ENCODE measurements at places on chromosomes 11 and 22. TPM values are rescaled to one million over a fixed set of nuclear protein-coding genes. Genes with fewer than 3 reads are reported as not detected.

The KREMEN1 gene
- total RNA-seq = 0.26 TPM

The PNPLA5 gene
- not detected for total RNA-seq

The SLC22A12 gene
- total RNA-seq = not detected

The CHADL gene
- total RNA-seq = 1.3 TPM

The MYOD1 gene
- not detected for total RNA-seq

The TSPAN18 gene
- 26.3 TPM for total RNA-seq

The TMEM191B gene
- total RNA-seq = 0.13 TPM

The NAGA gene
- total RNA-seq = 21.7 TPM

The POTEH gene
- total RNA-seq = not detected

The SLN gene
- total RNA-seq = not detected

The TCN2 gene
- total RNA-seq = 18.2 TPM

The RIMBP3C gene
- 0.13 TPM for total RNA-seq

The MEI1 gene
- 3.7 TPM for total RNA-seq

The ROBO3 gene
- 13.0 TPM for total RNA-seq

The SART1 gene
- 27.8 TPM for total RNA-seq

The SNX32 gene
- total RNA-seq = 0.51 TPM

The OVCH2 gene
- total RNA-seq = not detected

The PGA4 gene
- not detected for total RNA-seq

The OR2AT4 gene
- total RNA-seq = not detected

The AKIP1 gene
- 31.3 TPM for total RNA-seq

The CALCA gene
- not detected for total RNA-seq

The APOBEC3B gene
- 0.76 TPM for total RNA-seq
